ENCODE measurements at places on chromosomes 7 and 10.

DNA sequence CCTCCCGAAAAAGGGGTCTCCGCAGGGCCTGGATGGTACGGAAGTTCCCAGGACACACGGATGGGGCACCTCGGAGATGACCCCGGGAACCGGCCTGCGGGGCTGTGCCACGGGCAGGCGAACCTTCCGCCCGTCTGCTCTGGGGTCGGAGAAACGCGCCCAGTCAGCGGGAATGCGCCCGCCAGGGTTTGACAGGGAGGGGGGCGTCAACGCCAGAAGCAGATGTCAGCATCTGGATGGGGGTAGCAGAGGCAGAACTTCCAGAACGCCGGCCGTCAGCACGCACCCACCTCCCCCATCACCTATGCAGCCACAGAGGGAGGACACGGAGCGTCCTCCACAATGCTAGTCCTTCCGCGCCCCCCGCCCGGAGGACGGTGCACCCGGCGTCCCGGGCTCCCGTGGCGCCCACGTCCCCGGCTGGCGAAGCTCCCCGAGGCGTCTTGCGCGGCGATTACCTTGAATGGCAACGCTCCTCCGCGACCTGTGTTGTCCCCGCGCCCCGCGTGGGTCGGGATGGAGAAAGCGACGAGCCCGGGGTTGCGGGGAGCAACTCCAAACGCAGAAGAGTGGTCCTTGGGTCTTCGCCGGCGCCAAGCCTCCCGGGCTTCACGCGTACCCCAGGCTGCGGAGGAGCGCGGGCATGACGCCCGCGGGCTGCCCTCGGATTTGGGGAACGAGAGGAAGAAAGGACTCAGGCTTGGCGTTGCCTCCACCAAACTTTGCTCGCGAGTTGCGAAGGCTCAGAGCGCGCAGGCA, 561 bp downstream of the FGFR2 start:
- no peak for DNase-seq

DNA sequence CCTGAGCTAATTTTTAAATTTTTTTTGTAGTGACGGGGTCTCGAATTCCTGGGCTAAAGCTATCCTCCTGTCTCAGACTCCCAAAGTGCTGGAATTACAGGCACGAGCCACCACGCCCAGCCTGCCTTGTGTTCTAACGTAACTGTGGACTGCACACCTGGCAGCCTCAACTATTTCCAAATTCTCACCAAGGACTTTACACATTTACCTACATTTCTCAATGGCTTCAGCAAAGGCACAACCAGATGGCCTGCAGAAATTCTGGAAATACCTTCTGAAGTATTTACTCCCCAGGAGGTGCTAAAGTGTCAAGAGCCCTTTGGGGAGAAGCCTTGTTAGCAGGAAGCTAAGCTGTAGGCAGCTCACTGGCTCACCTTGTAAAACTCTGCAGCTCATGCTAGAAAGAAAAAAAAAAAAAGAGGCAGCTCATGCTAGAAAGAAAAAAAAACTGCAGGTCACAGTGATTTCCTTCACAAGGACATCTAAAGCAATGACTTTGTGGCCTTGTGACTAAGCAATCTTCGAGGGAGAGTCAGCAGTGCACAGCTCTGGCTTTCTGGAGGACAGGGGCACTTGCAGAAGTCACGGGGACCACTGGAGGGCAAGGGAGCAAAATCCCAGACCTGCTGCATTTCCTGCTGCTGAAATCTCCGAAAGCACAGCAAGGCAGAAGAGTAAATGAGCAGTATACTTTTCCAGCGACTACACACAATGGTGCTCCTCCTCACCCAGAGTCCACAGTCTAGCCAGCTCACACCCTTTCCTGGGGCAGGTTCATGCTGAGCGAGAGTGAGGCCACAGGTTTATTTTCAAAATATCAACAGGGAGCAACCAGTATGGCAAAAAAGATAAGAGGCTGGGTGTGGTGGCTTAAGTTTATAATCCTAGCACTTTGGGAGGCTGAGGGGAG, 40.4 kb downstream of the BAIAP2L1 start:
- DNase-seq = no peak

DNA sequence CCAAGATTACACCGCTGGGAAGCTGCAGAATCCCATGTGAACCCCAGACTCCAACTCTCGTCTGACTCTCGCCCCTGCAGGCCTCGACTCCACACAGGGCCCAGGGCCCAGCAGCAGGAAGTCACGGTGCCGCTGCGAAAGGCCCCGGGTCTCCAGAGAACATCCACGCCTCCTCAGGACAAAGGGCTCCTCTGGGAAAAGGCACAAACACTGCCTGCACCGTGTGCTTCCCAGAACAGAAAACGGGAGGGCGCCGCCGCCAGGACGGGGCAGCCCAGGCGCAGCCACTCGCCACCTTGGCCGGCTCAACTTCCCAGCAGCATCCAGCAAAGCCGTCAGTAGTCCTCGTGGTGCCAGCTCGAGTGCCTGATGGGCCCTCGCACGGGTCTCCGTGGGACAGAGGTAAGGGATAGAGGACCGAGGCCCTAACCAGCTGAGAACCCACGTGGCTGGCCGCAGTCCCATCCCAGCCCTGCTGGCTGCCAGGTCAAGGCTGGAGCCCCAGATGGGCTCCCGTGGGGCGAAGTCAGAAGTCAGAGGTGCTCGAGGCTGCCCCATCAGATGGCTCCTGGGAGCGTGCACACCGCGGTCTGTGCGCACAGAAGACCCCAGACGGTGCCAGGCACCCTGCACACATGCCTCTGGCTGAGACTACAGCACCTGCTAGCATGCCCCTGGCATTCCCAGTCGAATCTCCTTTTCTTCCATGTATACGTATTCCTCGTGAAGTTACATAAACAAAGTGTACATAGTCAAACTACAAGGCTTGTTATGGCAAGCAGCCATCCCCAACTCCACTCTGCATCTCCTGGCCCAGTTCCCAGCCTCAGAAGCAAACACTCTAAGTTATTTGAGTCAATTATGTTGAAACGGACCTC, 60.2 kb downstream of the MAD1L1 start:
- DNase-seq = peak; percentile 68

DNA sequence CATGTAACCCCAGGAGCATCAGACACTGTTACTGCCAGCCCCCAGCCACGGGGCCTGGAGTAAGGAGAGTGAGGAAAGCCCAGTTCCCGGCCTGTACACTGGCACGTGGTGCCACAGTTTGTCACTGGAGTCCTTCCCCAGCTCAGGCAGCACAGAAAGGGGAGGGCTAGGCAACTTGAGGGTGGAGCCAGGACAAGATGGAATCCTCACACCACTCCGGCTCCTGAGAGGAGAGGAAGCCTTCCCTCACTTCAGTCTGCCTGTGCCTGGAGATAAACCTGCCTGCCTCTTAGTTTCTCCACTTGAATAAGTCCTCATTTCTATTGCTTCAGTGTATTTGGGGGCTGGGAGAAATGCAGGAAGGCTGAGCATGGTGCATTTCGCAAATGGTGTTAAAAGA, 176.0 kb downstream of the KIAA1217 start:
- no peak for DNase-seq

DNA sequence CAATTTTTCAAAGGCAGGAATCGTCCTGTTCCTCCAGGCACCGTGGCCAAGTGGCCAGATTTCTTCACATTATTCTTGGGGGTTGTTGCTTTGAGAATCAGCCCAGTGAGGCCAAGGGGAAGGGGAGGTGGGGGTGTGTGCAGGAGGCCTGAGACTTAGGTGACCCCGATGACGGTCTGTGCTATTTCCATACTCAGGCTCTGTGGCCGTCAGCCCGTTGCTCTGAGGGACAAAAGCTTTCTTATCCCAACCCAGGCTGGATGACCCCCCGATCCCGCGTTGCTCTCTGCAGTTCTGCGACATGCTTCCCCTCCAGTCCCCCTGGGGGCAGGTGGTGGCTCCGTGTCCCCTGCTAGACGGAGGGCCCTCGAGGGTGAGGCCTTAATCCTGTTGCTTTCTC, 14.2 kb downstream of the DOCK1 start:
- DNase-seq = no peak

DNA sequence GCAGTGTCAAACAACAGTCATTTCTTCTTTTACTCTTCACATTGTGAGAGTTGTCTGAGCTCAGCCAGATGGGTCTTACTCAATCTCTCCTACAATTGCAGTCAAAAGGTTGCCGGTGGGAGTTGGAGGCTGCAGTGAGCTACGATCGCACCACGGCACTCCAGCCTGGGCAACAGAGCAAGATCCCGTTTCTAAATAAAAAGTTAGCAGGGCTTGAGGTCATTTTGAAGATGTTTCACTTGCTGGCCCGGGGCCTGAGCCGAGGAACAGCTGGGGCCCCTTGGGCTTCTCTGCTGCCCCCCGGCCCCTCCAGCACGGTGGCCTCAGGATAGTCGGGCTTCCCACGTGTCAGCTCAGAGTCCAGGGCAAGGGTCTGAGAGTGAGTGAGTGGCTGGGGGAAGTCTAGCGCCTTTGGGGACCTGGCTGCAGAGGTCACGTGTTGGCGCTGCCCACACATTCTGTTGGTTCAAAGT, 40.4 kb downstream of the GTF2IRD1 start:
- no peak for DNase-seq

DNA sequence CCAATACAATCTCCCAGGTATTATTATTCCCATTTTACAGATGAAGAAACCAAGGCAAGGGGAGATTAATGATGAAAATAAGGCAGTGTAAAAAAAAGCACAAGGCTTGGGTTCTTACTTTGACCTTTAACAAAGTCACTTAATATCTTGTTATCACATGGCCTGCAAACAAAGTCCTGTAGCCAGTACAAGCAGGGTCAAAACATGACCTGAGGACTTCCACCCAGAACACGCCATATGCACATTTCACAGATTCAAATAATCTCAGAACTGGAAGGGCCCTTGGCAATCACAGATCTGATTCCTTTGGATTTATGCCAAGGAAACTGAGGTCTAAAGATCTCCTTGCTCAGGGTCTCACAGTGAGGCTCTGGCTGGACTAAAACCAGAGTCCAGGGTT, 162.1 kb downstream of the KCNMA1 start:
- DNase-seq = no peak

GRCh38 chr10:78672918-78673317, 395.8 kb upstream of the ZMIZ1 start:
- no peak for DNase-seq

GRCh38 chr10:126675656-126676438, 5.4 kb upstream of the C10orf90 start:
- no peak for DNase-seq

- no peak for DNase-seq
Observed at GRCh38 chr7:28347475-28348318, 64.6 kb upstream of the CREB5 start.

DNA sequence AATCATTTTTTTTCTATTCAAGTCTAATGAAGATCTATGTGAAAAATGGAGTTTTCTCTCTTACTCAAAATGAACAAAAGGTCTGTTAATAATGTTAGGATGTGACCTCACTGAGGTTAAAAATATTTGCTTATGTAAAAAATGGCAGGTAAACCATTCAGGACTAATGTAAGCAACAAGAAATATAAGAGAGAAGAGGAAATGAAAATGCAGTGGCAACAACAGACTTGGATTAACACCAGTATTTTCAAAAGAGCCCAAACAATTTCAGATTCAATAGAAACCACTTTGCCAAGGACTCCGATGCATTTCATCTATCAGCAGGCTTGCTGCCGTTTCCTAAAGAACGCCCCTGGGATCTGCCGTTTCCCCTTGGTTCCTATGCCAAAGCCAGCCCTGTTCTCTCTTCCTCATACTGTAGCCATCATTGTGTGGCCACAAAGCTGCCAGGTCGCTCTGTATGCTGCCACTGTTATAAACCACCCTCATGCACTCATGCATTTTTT, 66.4 kb downstream of the MTURN start:
- no peak for DNase-seq

- DNase-seq = peak; percentile 61
Observed at GRCh38 chr7:105268511-105269392, 120.0 kb downstream of the SRPK2 start.

GRCh38 chr7:21568762-21569161, 25.9 kb downstream of the DNAH11 start:
- peak; percentile 13 for DNase-seq

- no peak for DNase-seq
Observed at GRCh38 chr10:53315709-53316108, 543.1 kb upstream of the MBL2 start.

GRCh38 chr7:27842094-27842692, 102.2 kb downstream of the TAX1BP1 start:
- no peak for DNase-seq

DNA sequence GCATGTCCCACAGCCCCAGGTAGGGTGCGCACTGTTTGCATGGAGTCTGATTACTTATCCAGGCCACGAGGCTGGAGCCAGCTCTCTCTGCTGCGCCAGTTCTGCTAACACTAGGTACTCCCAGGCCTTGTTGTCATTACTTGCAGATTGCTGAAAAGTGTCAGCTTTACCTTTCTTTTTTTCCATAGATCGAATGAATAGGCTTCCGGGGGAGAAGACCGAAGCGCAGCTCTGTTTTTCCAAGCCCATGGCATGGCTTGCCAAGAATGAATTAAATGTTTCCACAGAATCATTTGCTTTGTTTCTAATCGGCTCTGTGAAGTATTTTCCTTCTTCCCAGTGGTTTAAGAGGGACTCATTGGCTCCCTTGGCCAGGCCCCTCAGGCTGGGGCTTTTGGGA, 285.8 kb downstream of the BMPER start:
- no peak for DNase-seq

DNA sequence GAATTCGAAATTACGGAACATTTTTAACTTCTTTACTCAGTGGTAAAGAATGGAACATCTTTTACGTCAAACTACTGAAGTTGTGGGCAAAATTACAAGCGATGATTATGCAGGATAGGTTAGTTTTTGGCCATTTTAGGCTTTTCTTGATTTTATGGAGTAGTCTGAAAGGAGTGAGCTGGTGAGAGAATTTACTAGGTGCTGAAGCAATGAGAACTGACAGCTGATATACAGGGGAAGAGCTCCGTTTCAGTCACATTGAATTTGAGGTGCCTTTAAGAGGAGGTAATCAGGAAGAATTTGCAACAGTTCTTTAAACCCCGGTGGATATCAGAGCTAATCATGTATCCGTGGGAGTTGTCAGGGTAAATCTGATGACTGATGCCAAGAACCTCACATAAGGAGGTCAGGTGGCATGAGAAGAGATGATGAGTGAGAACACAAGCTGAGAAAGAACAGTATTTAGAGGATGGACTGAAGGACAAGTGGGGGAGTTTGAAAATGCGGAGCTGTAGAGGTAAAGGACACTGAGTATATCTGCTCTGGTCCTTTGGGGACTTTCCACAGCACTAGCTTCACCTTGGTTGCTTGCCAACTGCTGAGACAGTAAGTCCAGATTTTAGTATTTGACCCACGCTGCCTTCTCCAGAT, 104.3 kb downstream of the AHR start:
- DNase-seq = no peak

- no peak for DNase-seq
Observed at GRCh38 chr7:155533827-155534690, 12.3 kb downstream of the CNPY1 start.

GRCh38 chr10:126037946-126038345, 141.6 kb downstream of the FANK1 start:
- DNase-seq = no peak
